ENCODE measurements at places on chromosomes 4 and X.
A peak's percentile ranks its signal among the peaks of the same experiment; 100 is the strongest.

GRCh38 chr4:139813881-139814280, 148.3 kb downstream of the MGST2 start:
- DNase-seq, result no peak

- DNase-seq, result no peak
Observed at GRCh38 chrX:44173219-44173618, 170.3 kb downstream of the EFHC2 start.

GRCh38 chrX:148658115-148658730, 157.8 kb downstream of the AFF2 start:
- DNase-seq, result no peak

- no peak for DNase-seq
Observed at GRCh38 chr4:145709843-145710242, 29.9 kb downstream of the C4orf51 start.

DNA sequence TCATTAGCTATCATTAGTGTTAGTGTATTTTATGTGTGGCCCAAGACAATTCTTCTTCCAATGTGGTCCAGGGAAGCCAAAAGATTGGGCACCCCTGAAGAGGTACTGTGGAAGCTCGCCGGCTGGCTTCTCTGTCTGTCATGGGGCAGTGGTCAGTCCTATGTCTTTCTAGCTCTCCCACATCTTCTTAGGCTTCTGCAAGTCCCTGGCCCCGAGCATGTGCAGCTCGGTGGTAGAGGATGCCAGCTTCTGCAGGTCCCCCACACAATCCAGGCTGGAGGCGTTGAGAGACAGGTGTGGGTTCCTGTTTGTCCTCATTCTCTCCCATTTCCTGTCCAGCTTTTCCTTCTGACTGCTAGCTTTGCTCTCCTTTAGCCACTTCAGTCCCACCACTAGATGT, 134.1 kb upstream of the NALF2 start:
- DNase-seq, result no peak

DNA sequence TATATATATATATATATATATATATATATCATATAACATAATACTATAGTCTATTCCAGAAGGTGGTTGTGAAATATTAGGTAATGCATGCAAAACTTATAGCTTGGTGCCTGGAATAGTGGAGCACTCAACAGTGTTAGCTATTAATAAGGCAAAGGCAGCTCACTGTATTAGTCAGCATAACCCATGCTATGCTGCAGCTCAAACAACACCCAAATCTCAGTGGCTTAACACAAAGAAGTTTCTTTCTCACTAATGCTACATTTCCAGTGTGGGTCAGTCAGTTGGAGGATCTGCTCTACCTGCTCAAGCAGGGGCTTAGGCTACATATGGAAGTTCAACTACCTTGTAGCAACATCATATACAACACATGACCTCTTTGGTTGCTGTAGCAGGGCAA, 5.2 kb upstream of the RPGR start:
- DNase-seq, result no peak

GRCh38 chr4:33737726-33738125, 2506.6 kb downstream of the ARAP2 start:
- DNase-seq, result peak; percentile 14

GRCh38 chr4:158778156-158778711, 9.4 kb downstream of the FNIP2 start:
- DNase-seq, result no peak
